ENCODE measurements at places on chromosomes 2 and 18. TPM values are rescaled to one million over a fixed set of nuclear protein-coding genes. Genes with fewer than 3 reads are reported as not detected.

Gene KCNG3
- under 0.01 TPM for total RNA-seq

Gene ANKRD30B
- total RNA-seq, result 1.9 TPM

Gene FSHR
- not detected for total RNA-seq

Gene OTOS
- not detected for total RNA-seq

Gene TNFAIP6
- total RNA-seq, result 13.2 TPM

DNA sequence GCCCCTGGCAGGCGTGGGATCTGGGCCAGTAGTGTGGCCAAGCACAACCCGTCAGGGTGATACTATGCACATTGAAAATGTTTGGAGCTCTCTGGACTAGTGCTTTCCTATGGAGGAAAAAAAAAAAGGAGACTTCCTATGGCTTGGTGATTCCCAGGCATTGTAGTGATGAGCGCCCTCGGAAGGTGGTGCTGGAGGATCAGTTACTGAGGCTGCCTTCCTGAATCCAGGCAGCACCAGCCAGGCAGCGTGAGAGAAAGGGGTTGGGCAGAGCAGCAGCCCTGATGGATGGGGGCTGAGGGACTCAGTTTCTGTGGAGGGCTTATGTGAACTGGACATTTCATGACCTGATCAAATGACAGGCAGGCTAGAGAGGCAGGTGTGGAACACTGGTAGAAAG lies 70.9 kb downstream of the CHRNA1 start:
- no peak for DNase-seq

GRCh38 chr2:97779141-97779540 lies 65.8 kb downstream of the ZAP70 start:
- no peak for DNase-seq

DNA sequence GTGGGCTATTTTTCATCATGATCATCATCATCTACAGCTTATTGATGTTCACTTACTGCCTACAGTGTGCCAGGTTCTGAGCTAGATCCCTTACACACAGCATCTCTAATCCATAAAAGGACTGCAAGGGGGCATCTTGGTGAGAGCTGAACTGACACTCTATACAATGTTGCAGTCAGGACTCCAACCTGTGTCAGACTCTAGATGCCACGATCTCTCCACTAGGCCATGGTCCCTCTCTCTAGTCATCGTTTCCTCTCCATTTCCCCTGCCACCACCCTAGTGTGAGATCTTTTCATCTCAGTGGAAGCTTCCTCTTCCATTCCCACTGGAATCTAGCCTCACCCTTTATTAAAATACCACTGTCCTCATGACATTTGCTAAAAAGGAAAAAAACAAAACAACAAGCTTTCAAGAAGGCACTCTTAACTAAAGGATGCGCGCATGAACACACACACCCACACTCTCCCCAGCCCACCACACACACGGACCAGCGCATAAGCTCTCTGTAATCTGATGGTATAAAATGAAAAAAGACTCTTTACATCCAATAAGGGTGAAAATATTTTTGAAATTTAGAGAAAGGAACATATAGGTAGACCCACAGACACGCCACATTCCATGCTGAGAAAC lies 93.4 kb upstream of the THOC1 start:
- no peak for DNase-seq

DNA sequence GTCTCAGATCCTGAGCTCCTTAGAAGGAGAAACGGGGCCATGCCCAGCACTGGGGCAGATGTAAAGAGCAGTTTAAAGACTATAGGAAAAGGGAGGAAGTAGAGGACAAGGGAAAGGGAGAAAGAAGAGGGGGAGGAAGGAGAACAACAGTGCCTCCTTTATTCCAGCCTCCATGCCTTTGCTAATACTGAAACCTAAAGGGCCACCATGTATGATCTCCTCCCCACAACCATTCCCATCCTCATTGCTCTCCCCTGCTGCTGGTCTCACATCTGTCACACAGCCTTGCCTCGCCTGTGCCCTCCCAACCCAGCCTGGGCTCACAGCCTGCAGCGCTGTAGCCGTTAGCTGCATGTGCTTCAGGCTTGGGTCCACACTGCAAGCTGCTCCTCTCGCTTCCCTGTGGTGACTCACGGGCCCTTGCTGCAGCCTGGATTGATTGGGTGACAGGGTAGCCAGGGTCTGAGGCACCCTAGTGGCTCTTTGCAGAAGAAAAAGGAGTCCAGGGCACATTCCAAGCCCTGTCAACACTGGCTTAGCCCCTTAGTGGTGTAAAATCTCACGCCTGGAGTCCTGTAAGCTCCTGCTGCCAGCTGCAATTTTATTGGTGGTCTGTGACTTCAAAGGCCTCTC lies 281.9 kb downstream of the SRBD1 start:
- DNase-seq, result no peak

Data from fibroblast of villous mesenchyme (primary cell).